ENCODE measurements at places on chromosomes 2 and 18.

DNA sequence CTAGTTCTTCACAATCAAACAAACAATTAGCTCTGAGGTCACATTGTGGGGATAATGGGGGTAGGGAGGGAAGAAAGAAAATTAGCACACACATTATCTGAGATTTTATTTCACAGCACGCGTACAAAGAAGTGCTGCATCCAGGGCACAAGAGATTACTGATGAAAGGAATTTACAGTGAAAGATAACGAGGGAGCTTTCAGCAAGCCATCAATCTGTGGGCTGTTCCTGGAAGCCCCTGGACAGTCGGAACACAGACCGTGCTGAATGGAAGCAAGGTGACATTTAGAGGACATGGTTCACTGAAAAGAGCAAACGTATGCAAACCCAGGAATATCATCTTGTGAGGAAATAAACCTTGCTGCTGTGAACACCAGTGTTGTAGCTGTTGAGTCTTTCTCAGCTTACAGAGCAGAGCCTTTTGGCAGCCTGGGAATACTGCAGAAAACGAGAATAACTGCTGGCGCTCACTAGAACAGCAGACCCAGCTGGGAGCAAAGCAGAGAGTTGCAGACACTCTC, 63.2 kb downstream of the SCG2 start:
- no peak for DNase-seq

DNA sequence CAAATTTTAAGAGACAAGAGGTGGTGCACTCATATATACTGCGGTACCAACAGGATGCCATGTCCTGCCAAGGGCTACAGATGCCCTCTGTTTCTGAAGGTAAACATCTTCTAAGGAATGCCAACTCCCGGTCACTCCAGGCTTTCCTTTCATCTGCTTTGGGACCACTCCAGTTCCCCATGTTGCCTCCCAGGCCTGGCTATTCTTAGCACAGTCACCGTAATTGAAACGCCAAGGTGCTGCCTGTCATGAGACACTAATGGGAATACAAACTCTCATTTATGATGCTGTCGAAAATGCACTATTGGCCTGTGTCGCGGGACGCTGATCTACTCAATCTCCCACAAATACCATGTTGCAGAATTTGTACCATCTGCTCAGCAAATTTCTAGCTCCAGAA, 79.6 kb downstream of the KLF7 start:
- DNase-seq = peak; percentile 48

DNA sequence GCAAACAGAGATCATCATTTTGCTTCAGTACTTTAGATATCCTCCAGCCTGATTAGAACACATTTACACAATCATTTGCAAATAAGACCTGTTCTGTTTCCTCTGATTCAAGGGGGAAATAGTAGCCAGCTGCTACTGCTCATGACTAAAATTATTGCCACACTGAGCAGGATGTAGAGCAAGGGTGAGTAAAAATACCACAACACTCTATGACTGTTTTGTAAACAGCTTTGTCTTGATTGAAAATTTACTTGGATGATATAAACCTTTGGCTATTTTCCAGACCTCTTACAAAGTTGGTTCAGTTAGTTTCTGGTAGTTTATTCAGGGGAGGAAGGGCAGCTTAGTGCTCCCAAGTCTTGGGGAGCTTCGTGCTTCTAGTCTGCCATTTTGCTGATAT, 286.4 kb upstream of the CNTNAP5 start:
- DNase-seq = no peak

- no peak for DNase-seq
Measured at GRCh38 chr2:36753706-36754221, 57.3 kb downstream of the VIT start.

DNA sequence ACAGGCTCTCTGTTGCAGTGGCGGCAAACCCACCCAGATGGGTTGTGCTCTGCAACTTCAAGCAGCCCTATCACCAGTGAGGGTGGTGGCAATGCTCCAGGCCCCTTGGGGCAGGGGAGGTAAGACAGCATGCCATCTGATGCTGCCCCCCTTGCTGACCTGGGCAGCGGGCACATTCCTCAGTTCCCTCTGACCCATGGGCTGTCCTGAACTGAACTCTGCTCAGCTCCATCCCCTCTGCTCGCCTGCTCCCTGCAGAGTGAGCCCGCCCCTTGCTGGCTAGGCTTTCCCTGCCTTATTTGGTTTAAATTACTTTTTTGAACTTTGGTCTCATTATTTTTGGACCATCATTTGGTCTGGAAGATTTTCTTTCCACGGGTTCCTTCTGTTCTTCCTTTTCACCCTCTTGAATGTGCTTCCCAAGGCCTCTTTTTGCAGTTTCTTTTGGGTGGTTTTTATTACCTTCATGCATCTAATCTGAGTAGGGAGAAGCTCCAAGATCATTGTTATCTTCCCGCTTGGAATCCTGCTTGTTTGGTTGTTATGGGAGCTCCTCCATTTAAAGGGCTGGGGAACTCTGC, 565.4 kb downstream of the TNS1 start:
- peak; percentile 33 for DNase-seq

Data from heart right ventricle (tissue), 16 donors.